ENCODE measurements at places on chromosomes 5 and 9.

GRCh38 chr9:114185570-114186490 lies 30.5 kb downstream of the COL27A1 start:
- no peak for DNase-seq

- DNase-seq, result no peak
Measured at GRCh38 chr9:95607507-95607906, 90.7 kb upstream of the PTCH1 start.

DNA sequence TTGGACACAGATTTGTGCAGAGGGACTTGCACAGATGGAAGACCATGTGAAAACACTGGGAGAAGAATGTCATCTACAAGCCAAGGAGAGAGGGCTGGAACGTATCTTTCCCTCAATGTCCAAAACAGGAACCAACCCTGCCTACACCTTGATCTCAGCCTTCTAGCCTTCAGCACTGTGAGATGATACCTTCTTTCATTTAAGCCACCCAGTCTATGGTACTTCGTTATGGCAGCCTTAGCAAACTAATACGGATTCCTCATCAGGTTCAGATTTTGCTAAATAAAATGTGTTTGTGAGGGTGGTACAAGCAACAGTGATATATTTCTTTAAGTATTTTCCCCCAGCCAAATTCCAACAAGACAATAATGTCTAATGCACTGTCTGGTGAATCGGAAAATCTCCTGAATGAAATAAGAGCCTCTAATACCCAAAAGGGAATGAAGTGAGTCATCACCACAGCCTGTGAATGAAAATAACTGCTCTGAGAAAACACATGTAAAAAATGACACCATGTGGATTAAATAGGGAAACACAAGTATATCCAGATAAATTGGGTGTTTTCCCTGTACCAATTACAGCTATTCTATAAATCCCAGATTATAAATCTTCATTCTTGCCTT lies 182.8 kb upstream of the TARS1 start:
- DNase-seq, result no peak

DNA sequence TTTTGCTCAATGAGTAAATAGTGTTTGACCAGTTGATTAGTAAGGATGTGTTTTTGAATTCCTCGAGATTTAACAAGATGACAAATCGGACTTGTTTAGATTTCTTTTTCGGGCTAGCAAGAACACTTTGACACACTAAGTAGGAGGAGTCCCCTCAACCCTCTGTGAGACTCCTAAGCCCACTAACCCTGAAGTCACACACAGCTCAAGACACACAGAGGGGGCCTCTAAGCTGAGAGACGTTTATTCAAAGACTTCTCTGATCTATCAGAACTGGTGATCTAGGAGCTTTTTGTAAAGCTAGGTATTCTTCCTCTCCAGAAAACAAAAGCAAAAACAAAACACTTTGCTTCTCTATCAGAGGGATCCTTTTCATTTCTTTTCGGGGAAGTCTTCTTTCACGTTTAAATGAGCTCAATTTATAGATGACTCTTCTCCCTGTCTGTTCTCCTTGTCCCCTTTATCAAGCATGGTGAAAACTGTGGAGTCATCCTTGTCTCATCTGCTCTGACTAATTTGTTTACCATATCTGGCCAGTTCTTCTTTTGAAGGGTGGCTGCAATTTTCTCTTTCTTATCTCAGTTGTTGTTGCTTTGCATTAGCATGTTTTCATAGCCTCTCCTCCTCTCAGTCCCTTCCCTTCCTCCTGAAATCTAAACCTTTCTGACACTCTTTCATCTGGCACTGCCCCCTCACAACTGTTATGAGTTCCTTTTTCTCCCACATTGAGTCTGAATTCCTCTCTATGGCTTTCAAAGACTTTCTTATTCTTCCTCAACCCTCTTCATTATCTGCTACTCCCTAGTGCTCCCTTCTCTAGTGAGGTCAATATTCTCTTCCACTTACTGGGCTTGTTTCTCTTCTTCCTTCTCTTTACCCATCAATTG lies 68.5 kb upstream of the RAI14 start:
- no peak for DNase-seq

All from stimulated activated CD4-positive, alpha-beta T cell treated with anti-CD3 and anti-CD28 coated beads, Interleukin-15, amount 100 ng/mL, for 1 hour (primary cell).